ENCODE measurements at places on chromosomes 3 and 15. TPM values are rescaled to one million over a fixed set of nuclear protein-coding genes. Genes with fewer than 3 reads are reported as not detected.

- DNase-seq, result no peak
Observed at GRCh38 chr15:66919421-66919820, 146.0 kb upstream of the SMAD3 start.

- no peak for DNase-seq
Observed at GRCh38 chr3:129954514-129954913, 20.0 kb upstream of the TRH start.

DNA sequence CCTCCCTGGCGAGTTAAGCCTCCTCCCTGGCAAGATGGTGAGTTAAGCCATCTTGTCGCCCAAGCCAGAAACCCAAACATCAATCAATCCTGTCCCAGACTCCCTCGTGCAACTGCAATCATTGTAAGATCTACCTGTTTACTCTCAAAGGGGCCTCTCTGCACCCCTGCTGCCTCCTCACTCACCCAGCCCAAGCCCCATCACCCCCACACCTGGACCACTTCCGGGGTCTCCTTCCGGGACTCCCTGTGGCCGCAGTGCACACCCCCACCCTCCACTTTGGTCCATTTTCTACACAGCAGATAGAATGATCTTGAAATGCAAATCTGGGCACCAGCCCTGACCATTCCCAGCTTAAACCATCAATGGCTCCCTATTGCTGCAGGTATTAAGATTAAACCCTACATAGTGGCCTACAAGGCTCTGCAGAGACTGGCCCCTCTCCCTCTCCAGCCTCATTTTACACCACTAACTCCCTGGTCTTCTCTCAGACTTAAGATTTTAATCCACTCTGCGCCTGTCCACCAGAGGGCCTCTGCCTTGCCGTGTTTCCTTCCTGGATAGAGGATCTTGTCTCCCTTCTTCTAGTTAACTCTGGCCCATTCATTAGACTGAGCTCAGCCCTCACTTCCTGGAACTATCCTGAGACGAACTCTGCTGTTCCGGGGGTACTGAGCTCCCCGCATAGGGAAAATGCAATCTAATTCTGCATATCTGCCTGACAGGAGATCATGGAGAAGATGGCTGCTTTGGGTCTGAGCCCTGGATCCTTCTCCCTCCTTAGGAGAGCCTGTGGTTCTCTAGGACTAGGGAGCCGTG lies 41.9 kb upstream of the SLC6A1 start:
- no peak for DNase-seq

DNA sequence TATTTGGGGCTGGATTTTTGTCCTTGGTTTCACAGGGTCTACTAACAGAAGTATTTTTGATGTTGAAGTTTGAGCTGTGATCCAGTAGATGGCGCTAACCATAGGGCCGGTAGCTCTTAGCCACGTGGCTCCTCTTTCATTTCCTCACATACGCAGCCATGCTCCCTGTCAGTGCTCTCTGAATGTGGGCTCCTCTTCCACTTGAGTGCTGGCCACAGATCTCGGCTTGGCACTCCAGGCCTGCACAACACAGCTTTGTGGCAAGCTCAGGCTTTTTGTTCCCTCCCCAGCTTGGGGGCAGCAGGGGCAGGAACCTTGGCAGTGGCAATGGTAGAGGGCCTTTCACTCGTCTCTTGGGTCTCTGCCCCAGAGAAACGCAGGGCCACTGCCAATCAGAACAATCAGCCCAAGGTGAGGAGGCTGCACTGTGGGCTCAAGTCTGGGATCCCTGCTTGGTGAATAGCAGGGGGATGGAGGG lies 18.6 kb upstream of the DNAAF4 start:
- DNase-seq, result peak; percentile 25

- no peak for DNase-seq
Observed at GRCh38 chr3:38354588-38355330, 8.2 kb downstream of the XYLB start.

DNA sequence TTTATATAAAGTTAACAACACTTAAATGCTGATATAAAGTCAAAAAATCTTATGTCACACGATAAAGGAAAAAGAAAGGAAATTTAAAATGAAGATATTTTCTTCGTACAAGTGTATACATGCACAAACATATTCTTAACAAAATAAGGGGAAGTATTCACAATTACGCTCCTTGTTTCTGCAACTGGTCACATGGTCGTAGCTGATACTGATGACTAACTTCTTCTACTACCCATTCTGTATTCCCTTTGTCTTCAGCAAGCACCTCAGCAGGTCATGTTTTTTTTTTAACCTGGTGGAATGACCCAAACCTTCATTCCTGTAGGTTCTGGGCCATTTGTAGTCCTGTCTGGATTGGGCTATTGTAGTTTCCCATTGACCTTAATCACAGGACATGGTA lies 30.0 kb upstream of the CMTM8 start:
- DNase-seq, result no peak

DNA sequence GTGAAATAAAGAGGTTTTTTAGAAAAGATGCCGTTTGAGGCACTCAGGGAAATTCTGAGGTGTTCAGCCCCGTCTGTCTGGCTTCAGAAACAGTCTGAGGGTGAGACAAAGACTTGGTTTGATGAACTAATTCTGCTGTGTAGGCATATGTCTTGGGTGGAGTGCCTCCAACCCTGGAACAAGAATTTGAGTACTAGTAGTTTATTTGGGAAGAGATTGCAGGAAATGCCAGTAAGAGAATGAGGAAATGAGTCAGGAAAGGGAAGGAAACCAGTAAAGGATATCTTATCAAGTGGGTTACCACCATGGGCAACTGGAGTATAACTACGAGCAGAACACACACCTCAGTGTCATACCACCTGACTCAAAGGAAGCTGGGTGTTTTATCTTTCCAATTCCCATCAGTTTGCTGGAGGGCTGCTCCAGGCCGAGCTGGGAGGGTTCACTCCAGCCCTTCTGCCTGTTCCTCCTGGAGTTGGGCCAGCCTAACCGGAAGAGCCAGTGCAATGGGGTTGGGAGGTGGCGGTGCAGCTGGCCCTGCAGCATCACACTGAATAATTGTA lies 75.3 kb downstream of the TGFBR2 start:
- DNase-seq, result no peak

DNA sequence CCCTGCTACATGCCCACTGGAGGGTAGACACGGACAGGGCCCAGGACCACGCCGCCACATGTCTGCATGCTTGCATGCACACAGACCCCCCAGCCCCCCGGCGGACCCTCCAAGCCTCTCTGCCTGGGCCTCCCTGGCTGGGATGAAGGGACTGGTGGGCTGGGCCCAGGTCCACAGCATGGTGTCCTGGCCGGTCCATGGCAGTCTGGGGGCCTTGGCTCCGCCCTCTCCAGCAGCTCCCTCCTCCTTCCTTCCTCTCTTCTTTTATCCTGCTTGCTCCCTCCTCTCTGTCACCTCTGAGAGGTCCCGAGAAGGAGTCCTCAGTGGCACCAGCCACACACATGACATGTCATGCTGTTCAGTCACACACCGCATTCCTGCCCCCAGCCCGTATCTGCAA lies 24.5 kb downstream of the DUSP7 start:
- no peak for DNase-seq

The C15orf62 gene
- 1.3 TPM for total RNA-seq

The NANOGP8 gene
- not detected for total RNA-seq

Data from activated CD4-positive, alpha-beta T cell treated with anti-CD3 and anti-CD28 coated beads, Interleukin-2, amount 10 ng/mL, durations not matched to agents 7 days and 5 days (primary cell).